ENCODE measurements at places on chromosomes 2 and 18.

- DNase-seq = no peak
Measured at GRCh38 chr2:53527056-53527455, 240.5 kb upstream of the CHAC2 start.

- no peak for DNase-seq
Measured at GRCh38 chr2:220847006-220847405, 725.1 kb downstream of the EPHA4 start.

DNA sequence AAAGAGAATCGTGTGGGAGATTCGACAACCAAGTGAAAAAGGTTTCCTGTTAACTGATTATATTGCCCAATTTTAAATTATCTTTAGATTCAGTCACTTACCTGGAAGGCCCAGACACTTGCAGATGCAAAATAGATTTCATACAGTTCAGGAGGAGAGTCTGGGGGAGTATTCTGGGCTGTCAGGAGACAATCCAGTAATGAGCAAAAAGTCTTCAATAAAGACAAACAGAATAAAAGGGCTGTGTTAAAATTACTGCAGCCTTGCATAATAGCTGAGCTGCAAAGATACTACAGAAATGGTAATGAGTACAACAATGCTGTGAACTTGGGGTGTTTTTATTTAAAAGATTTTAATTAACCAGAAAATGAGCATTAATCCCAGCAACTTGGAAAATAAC, 303.6 kb downstream of the SP3 start:
- no peak for DNase-seq

- DNase-seq = no peak
Measured at GRCh38 chr18:62081248-62081647, 105.6 kb downstream of the PIGN start.

DNA sequence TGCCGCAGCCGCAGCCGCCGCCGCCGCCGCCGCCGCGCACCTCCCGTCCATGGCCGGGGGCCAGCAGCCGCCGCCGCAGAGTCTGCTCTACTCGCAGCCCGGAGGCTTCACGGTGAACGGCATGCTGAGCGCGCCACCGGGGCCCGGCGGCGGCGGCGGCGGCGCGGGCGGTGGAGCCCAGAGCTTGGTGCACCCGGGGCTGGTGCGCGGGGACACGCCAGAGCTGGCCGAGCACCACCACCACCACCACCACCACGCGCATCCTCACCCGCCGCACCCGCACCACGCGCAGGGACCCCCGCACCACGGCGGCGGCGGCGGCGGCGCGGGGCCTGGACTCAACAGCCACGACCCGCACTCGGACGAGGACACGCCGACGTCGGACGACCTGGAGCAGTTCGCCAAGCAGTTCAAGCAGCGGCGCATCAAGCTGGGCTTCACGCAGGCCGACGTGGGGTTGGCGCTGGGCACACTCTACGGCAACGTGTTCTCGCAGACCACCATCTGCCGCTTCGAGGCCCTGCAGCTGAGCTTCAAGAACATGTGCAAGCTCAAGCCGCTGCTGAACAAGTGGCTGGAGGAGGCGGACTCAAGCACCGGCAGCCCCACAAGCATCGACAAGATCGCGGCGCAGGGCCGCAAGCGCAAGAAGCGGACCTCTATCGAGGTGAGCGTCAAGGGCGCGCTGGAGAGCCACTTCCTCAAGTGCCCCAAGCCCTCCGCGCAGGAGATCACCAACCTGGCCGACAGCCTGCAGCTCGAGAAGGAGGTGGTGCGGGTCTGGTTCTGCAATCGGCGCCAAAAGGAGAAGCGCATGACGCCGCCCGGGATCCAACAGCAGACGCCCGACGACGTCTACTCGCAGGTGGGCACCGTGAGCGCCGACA, 2.4 kb downstream of the POU3F3 start:
- DNase-seq = no peak

GRCh38 chr2:98607104-98607503, 1.2 kb downstream of the COA5 start:
- DNase-seq = no peak

- DNase-seq = no peak
Measured at GRCh38 chr2:175402571-175402970, 221.1 kb upstream of the ATP5MC3 start.

DNA sequence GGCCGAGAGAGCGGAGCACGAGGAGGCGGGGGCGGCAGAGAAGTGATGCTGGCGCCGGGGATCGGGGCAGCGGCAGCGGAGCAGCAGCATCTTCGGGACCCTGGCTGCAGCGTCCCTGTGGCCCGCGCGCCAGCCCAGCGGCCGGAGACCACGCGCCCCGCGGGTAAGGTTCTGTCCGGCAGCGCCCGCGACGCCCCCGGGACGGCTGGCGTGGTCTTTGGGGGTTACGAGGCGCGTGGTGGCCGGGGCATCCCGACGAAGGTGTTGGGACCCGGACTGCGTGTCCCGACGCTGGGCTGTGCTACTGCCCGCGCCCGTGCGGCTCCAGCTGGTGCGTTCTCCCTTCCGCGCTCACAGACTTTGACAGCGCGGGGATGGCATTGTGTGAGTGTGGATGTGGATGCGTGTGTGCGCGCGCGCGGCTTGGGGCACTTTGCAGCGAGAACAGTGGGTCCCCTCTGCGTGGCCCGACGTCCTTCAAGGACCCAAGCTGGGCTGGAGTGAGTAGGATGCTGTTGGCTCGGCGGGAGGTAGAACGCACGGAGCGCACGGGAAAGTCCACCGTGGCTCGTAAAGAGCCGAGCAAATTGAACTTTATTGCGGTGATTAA, 405.0 kb downstream of the XIRP2 start:
- no peak for DNase-seq

DNA sequence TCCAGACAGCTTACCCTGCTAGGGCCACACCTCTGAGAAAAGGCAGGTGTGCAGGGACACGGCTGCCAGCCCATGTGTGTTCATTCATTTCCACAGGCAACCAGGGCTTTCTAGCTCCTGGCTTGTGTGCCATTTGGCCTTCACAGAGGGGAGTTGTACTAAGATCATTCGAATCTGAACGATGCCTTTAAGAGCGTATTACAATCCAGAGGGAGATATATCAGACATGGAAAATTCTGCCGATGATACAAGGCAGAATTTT, 64.2 kb upstream of the OTOF start:
- no peak for DNase-seq

Measured in central memory CD4-positive, alpha-beta T cell (primary cell).